NCI-H2081 (cell line): ENCODE measurements at places on chromosomes 16 and 17.

DNA sequence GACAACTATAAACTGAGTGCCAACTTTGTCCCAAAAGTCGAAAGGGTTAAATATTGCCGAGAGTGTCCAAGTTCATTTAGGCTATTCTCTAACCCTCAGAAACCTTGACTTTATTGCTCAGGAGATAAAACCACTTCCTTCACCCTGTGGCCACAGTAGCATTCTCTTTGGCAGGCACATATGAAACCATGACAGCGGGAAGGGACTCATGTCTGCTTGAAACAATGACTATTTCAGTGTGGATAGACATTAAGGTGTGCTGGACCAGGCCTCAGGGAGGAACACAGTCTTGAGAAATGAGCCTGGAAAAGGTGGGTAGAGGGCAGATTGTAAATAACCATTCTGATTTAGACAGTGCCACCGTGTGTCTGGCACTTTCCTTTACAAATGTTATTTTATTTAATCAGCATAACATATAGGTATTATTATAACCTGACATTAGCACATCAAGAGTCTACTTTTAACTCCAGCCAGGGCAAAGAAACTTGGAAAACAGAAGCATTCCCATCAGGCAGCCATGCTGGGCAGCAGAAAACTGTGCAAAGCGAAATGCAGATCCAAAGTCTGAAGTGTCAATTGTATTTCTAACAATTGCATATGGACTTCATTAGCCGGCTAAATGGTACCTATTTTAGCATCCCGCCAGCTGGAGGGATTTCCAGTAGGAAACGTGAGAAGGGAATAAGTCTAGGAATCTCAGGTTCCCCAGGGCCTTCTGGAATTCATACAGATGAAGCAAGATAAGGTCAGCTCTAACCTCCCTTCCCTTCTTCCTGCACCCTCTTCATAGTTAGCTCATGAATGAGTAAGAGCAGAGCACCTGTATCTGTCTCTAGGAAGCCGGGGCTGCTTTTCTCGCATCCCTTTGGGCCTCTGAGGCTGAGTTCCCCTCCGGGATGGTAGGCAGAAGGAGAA, 212.8 kb upstream of the ELAC2 start:
- DNase-seq = no peak

- DNase-seq = no peak
Observed at GRCh38 chr16:82454566-82454965, 172.2 kb upstream of the CDH13 start.

GRCh38 chr16:10501016-10501607, 79.3 kb downstream of the EMP2 start:
- DNase-seq = no peak

GRCh38 chr16:88466175-88466862, 13.2 kb downstream of the ZFPM1 start:
- DNase-seq = no peak

GRCh38 chr17:72466199-72466598, 345.4 kb downstream of the SOX9 start:
- no peak for DNase-seq

DNA sequence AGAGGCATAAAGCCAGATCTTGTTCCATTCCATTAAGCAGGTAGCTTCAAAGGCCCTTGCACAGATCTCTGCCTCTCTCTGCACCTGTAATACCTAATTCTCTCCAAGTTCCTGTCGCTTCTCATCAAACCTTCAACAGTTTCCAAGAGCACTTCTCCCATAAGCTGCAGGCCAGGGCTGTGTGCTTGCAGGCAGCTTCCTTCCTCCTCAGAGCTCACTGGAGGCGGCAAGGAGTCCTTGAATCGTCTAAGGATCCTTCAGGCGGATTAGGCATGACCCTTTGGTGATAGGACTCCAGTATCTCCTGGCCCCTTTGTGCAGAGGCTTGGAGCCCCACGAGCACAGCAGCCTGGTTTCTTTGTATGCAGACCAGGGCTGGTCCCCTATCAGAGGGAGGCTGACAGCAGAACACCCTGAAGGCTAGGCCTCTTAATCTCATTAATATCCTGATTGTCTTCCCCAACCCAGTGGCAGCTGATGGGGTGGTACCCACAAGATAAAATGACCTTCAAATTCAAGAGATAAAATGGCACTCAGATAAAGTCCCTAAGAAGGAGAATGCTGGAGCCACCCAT, 19.8 kb downstream of the HNF1B start:
- DNase-seq = no peak

DNA sequence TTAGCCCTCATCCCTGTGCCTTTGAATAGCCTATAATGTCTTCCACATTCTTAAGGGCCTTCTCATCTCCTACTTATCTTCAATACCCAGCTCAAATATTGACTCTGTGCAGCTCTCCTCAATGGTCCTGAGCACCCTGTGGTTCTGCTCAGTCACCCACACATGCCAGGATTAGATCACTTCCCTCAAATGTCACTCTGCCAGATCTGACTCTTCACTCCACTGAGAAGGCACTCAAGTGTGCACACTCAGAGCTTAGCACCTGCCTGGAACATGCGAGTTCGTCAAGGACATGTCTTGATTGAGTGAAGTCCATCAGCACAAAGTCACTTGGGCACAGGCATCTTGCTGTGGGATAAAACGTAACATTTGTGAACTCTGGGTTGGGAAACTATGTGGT, 404.8 kb downstream of the CDH13 start:
- no peak for DNase-seq

GRCh38 chr17:81340607-81341515, 45.8 kb upstream of the SLC38A10 start:
- DNase-seq = no peak

- no peak for DNase-seq
Observed at GRCh38 chr16:85665929-85666328, 22.8 kb downstream of the GINS2 start.
